ENCODE measurements at places on chromosomes 7 and 10.

DNA sequence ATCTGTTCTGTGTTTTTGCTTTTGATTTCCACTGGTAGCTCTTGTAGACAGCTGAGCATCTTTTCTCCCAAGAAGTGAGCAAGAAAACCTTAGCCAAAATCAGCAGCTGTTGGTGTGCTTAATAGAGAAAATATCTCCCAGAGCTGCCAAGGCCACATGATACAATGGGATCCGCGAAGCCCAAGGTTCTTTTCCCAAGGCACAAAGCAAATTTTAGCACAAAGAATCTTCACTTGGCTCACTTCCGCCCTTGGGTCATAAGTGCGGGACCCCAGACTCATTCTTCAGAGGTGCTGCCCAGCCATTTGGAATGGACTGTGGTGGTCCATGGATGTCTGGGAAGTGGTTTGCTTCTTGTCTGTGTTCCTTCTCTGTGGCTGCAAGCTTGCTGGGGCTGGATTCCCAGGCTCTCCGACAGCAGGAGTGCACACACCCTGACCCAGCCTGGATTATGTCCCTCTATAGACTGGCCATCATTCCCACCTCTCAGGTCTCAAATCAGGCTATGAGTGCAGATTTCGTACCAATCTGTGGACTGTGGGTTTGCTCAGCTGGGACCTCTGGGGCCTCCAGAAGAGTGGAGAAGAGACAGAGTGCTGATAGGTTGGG lies 93.0 kb upstream of the TMEM72 start:
- DNase-seq, result no peak

DNA sequence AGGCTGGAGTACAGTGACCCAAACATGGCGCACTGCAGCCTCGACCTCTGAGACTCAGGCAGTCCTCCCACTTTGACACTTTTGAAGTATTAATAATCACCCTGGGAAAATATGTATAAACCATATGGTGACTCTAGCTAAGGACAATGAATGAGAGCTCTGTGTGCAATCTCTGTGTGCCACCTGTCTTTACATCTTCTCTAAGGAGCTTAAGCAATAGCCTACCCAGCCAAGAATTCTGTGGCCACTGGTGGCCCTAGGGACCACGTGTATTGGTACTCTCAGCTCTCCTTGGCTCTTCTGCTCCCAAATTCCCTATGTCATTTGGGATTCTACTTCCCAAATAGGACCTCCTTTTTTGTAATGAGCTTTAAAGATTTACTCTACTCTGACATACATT lies 23.7 kb downstream of the FGF8 start:
- no peak for DNase-seq

DNA sequence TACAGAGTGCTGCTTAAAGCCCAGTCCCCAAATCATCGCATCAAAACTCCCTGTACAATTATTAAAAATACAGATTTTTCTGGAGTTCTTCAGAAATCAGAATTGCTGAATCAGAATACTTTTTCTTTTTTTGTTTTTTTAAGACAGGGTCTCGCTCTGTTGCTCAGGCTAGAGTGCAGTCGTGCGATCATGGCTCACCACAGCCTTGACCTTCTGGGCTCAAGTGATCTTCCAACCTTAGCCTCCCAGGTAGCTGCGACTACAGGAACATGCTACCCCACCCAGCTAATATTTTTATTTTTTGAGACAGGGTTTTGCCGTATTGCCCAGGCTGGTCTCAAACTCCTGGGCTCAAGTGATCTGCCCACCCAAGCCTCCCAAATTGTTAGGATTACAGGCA lies 3.9 kb downstream of the BBIP1 start:
- no peak for DNase-seq

GRCh38 chr10:127161482-127161881 lies 34.9 kb downstream of the INSYN2A start:
- DNase-seq, result no peak
